Trophoblast cell (in vitro differentiated cells and primary cell): ENCODE measurements at places on chromosomes 4 and X.
A peak's percentile ranks its signal among the peaks of the same experiment; 100 is the strongest.

GRCh38 chr4:169286562-169287301 lies 16.0 kb upstream of the SH3RF1 start:
- DNase-seq: no peak

DNA sequence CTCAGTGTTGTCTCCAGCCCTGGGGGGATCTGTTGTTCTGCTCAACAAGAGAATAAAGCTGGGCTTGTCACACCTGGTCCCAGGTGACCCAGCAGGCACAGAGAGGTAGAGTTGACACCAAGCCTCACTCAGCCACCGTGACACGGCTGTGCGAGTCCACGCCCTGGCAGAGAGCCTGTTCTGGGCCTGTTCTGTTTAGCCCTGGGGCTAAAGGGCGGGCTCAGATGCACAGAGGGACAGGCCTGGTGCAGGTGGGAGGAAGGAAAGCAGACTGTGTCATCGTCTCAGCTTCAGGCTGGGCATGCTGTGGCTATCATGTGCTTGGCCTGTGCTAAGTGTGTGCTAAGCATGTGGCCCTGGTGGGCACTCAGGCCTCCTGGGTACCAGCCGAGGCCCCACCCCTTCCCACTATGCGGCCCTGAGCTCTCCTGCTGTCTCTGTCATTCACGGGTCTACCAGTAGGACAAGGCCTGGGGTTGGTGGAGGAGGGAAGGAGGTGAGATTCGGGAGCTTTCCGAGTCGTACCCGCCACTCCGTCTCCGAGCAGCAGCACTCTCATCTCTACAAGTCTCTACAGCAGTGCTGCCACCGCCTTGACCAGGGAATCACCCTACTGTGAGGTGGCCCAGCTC lies 10.8 kb downstream of the WFS1 start:
- DNase-seq: peak; percentile 38

DNA sequence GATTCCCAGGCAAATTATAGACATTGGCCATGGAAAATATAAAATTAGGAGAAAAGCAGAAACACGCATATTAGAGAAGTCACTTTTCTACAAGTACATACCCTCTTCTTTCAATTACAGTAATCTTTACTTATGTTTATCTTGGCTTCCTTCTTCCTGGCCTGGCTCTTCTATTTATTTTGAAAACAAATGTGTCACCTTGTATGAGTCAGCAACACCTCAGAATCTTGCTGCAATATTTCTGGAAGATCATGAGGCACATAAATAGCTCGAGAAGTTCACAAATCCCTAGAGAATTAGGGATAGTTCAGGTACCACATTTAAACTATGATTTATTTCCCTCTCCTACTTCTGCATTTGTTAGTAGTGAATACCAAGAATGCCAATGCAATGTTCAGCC lies 124.6 kb downstream of the ANOS1 start:
- DNase-seq: peak; percentile 6

- peak; percentile 87 for DNase-seq
Observed at GRCh38 chr4:183722731-183723560, 63.9 kb downstream of the TRAPPC11 start.

DNA sequence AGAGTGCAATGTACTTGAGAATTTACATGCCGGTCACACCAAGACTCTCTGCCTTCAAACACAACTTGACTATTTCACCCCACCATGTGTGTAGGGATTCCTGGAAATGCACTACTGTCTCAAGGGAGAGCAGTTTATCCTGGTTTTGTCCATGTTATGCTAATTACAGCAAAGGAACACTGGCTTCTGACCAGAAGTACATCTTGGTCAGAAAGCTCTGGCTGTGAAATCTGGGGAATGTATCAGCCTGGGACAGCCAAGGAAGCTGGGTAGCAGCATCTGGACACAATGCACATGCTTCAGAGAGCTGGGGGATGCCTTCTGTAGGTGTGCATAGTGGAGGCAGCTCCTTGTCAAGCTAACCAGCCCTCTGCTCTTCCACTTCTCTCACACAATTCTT lies 1432.6 kb upstream of the TENM3 start:
- no peak for DNase-seq

DNA sequence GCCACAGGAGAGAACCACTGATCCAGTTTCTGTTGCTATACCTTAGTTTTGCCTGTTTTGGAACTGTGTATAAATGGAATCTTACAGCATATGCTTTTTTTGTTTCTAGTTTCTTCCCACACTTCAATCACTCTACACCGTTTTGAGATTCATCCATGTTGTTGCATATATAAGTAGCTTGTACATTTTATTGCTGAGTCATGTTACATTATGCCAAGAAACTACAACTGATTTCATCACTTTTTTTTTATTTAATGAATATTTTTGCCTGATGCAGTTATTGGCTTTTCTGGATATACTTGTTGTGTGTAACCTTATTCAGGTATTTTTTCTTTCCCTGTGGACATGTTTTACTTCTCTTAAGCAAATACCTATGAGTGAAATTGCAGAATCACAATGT lies 1135.9 kb downstream of the RAPGEF2 start:
- no peak for DNase-seq

DNA sequence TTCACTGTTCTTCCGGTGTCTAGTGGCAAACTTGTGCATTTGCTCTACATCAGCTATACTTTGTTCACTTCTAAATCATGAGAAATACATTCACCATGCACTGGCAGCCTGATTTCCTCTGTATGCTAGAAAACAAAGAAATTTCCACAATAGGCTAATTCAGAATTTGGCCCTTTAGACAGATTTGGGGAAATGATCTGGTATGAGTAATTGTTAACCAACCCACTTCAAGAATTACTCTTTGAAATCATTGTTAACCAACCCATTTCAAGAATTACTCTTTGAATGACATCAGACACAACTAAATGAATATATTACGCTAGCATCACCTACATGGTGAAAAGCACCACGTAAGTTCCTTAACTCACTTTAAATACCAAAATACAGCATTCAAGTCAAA lies 14.6 kb downstream of the APBB2 start:
- DNase-seq: no peak

DNA sequence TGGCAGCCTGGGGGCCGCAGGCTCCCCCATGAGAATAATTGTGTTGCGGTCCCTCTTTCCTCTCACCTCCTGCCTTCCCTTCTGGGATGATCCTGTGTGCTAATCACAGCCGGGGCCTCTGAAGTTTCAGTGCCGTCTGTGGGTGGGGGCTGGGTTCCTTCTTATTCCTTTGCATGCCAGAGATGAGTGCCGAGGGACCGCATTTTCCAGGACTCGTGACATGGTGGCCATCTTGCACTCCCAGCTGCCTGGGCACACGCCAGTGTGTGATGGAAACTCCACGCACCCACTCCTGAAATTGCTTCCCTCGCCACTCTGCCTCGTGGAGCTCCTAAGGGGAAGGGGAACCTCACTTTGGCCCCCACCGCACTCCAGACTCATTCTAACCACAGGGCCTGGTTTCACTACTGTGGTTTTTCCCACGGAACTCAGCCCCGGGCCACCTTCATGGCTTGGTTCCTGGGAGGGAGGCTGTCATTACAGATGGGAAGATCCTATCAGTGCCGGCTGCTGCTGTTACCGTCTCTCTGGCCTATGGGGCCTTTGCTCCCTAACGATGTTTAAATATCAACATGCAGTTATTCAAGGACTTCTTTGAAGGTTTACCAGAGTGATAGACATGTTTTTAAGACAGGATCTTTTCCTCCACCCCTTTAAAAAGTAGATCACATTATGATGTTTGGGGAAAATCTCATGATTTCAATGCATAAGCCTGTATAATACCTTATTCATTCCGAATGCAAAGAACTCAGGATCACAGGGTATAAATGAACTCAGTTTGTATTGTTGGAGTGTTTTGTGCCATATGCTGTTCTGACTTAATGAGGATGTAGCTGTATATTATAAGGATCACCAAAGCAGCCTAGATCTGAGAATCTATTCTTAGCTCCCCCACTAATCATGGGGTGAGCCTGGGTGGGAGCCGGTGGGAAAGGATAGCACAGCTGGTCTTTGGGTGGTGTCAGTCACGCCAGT lies 89.6 kb downstream of the SORCS2 start:
- no peak for DNase-seq
